Stimulated activated CD4-positive, alpha-beta T cell treated with anti-CD3 and anti-CD28 coated beads, TNF-alpha, amount 100 ng/mL, for 1 hour (primary cell): ENCODE measurements at places on chromosomes 6 and 20.

DNA sequence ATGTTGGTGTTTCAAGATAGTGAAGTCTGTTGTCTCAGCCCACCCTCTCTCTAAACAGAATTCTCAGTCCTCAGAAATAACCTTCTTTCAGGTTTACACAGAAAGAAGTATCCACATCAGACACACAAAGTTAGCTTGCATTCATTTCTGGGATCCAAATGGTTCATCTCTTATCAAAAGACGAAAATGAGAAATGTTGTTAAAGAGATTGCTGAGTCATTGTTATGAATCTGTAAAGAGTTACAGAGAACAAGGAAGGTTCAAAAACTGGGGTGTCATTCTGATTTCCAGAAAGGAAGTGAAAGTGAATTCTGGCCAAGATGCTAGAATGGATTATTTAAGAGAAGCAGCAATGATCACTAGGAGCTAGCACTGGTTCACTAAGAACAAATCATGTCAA is 90.5 kb upstream of the ATXN1 start:
- no peak for DNase-seq

- no peak for DNase-seq
These were observed 4.4 kb upstream of the HMGN3 start for GRCh38 chr6:79238919-79239318.

DNA sequence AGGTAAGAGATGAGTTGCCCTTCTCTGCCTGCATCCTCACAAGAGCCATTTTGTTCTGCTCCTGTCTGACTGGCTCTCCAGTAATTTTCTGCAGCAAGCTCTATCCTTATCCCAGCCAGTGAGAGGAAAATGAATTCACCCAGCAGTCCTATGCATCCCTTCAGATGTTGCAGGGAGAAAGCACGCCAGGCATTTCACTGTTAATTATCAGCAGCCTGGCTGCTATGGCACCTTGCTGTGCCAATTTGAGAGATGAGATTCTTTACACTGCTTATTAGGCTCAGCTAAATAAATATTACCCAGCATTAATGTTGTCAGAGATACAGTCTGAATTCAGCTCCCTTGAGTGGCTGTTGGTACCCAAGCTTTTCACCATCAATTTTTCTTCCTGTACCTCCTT is 61.1 kb upstream of the SNAP25 start:
- DNase-seq, result no peak

GRCh38 chr6:16481697-16482399 is 243.5 kb downstream of the GMPR start:
- peak; percentile 29 for DNase-seq
